Regular cardiac myocyte (primary cell): ENCODE measurements at places on chromosomes 11 and 22. TPM values are rescaled to one million over a fixed set of nuclear protein-coding genes. Genes with fewer than 3 reads are reported as not detected.

Gene SVIP
- 4.5 and 40.3 TPM in 2 replicates for total RNA-seq

Gene OR5AN1
- not detected in 2 replicates for total RNA-seq

Gene SPTY2D1
- total RNA-seq = 16.1 and 24.7 TPM in 2 replicates

Gene ATG2A
- total RNA-seq = 10.9 and 19.7 TPM in 2 replicates

Gene KBTBD4
- 23.7 and 24.2 TPM in 2 replicates for total RNA-seq
